Endothelial cell of umbilical vein (primary cell): ENCODE measurements at places on chromosomes 3 and 15. TPM values are rescaled to one million over a fixed set of nuclear protein-coding genes. Genes with fewer than 3 reads are reported as not detected.

DNA sequence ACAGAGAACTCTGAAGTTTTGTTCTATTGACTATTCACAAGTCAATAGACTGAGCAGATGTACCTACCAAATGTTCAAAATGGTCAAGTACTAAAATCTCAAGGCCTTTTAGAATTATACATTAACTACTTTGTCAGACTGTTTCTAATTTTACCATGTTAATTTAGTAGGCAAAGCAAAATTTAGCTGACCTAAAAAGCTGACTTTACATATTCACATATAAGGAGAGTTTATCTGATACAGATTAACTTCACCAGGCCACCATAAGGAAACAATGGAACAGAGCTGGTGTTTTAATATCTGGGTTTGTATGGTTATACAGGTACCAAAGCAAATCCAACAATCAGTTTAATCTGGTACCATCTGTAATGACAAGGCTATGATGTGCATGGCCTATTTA is 15.9 kb downstream of the GATM start:
- no peaks in the 10 kb centered on the region for H3K27me3 ChIP-seq
- H3K4me3 ChIP-seq: no peak overlapping the region
- no peaks in the 10 kb centered on the region for H3K36me3 ChIP-seq
- H3K27ac ChIP-seq: no peak overlapping the region

Gene CSPG4
- not detected in 2 replicates for total RNA-seq

DNA sequence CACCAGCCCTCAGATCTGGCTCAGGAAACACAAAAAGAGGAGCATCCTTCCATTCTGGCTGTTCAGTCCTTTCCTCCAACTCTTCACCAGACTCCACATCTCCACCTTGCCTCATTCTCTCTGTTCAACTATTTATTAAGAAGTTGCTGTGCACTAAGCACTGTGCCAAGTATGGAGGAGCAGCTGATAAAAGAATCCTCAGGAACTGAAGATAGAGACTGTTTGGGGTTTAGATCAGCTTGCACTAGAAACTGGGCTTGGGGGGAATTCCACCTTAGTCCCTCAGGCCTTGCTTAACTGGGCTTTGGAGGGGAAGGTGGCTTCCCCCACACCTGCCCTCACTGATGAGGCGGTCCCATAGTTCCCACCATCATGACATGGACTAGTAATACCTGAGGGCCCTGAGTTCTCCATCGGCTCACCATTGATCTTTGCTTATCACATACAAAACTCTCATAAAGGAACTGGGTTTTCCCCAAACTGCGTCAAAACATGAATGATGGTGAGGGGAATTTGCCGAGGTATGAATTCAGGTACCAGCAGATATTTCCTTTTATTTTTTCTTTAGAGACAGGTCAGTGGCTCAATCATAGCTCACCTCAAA is 1.7 kb upstream of the CCR8 start:
- DNase-seq: no peak
- H3K36me3 ChIP-seq: no peaks in the 10 kb centered on the region
- H3K4me1 ChIP-seq: no peaks in the 10 kb centered on the region
- peaks cover 10% of the 10 kb centered on the region for H3K27me3 ChIP-seq
- no peak overlapping the region for H3K27ac ChIP-seq

Gene UNC13C
- total RNA-seq: not detected in 2 replicates

Gene EMC7
- 69.9 and 70.6 TPM in 2 replicates for total RNA-seq

GRCh38 chr15:57205027-57205855 is 171.1 kb upstream of the CGNL1 start:
- no peak overlapping the region for H3K27ac ChIP-seq
- H3K4me3 ChIP-seq: no peak overlapping the region
- H3K4me1 ChIP-seq: no peaks in the 10 kb centered on the region
- DNase-seq: no peak
- H3K36me3 ChIP-seq: no peaks in the 10 kb centered on the region
- no peaks in the 10 kb centered on the region for H3K27me3 ChIP-seq

DNA sequence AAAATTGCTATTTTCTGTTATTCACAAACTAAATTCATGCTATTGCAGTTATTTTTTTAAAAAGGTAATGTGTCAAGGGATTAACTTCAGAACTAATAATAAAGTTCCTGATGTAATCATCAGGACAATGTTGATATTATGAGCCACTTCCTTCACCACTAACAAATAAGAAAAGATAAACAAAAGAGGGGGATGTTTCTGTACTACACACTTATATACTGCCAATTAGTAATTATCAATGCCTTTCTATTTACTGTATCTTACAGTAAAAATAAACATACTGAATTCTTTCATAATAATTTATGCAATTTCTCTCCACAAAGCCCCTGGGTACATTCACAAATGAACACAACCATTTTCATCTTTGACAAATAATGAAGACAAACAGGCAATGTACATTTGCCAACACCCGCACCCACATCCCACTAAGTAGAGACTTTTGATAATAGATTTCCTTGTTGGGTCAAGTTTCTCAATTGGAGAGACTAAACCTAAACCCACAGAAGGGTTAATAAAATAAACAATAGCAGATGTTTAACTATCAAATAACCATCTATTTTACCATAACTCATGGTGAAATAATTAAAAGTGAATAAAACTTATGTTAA is 3.7 kb downstream of the CBLB start:
- peaks cover 2% of the 10 kb centered on the region for H3K36me3 ChIP-seq
- H3K4me3 ChIP-seq: no peak overlapping the region
- DNase-seq: peak; percentile 60
- peak overlapping the region; percentile 63 for H3K27ac ChIP-seq

GRCh38 chr3:40022297-40022827 is 213.0 kb downstream of the MYRIP start:
- no peaks in the 10 kb centered on the region for H3K36me3 ChIP-seq
- H3K4me3 ChIP-seq: no peak overlapping the region
- no peak for DNase-seq
- H3K27me3 ChIP-seq: no peaks in the 10 kb centered on the region
- H3K27ac ChIP-seq: no peak overlapping the region

Gene IRAK2
- total RNA-seq: 10.0 and 11.1 TPM in 2 replicates

Gene RETNLB
- not detected in 2 replicates for total RNA-seq

Gene ACTC1
- not detected in 2 replicates for total RNA-seq

Gene SNTN
- total RNA-seq: not detected in 2 replicates

Gene CPLX3
- total RNA-seq: 0.16 TPM in 1 of 2 replicates, not detected in the other

Gene TLE3
- 53.8 and 56.9 TPM in 2 replicates for total RNA-seq

DNA sequence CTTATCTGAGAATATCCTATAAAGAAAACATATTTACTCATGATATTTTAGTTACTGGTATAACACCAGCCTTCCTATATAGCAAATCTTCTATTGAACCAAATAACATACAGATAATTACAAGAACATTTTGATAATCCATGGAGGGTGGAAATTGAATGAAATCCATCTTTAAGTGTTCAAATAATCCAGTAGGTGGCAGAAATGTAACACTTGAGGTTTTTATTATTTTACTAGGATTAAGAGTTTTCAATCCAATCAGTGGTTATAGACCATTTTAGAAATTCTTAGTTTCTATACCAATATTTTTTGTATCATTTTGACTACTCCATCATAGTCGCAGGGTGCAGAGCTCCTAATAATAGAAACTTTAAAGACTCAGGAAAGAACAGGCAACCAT is 101.9 kb upstream of the KCNH8 start:
- H3K27me3 ChIP-seq: no peaks in the 10 kb centered on the region
- DNase-seq: no peak

Gene BTLA
- total RNA-seq: not detected in 2 replicates

DNA sequence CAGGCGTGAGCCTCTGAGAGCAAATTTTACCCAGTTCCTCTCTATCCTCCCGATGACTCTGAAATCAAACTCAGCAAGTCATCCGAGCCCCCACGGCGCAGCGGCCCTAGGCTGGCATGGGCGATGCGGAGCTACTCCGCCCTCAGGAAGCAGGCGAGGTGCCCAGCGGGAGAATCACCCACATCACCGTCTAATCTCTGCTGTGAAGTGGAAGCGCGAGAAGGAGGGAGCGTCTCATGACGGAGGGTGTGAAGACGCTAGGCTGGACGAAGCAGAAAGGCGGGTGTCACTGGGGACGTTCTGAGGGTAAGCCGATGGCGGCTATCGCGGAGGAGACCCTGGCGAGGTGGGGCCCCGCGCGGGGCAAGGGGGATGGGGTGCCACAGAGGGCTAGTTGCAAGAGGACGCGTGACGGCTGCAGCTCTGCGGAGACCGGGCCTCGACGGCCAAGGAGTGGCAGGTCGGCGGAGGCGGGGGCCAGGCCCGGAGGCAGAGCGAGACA is 9.1 kb upstream of the GNAI2 start:
- H3K36me3 ChIP-seq: no peaks in the 10 kb centered on the region
- no peak overlapping the region for H3K27ac ChIP-seq
- no peaks in the 10 kb centered on the region for H3K27me3 ChIP-seq
- peak overlapping the region; percentile 1 for H3K4me3 ChIP-seq

- H3K27ac ChIP-seq: no peak overlapping the region
- no peaks in the 10 kb centered on the region for H3K4me1 ChIP-seq
- DNase-seq: no peak
- H3K27me3 ChIP-seq: peaks cover 3% of the 10 kb centered on the region
- no peak overlapping the region for H3K4me3 ChIP-seq
Measured at GRCh38 chr3:111047812-111048435, 23.7 kb upstream of the NECTIN3 start.

Gene GOLGA6A
- not detected in 2 replicates for total RNA-seq

DNA sequence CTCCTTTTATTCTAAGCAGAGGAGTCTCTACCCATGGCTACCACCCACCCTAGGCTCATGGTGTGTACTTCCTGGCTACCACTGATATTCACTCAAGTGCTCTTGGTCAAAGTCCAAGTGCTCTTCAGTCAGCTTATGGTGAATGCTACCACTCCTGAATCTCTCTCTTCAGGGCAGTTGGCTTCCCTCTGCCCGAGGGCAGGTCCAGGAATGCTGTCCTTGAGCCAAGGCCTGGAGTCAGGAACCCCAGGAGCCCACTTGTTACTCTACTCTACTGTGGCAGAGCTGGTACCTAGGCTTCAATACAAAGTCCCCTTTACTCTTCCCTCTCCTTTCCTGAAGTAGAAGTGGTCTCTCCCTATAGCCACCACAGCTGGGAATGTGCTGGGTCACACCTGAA is 226.0 kb downstream of the DIPK2A start:
- no peak overlapping the region for H3K27ac ChIP-seq
- no peaks in the 10 kb centered on the region for H3K36me3 ChIP-seq
- DNase-seq: no peak
- H3K4me1 ChIP-seq: no peaks in the 10 kb centered on the region
- H3K4me3 ChIP-seq: no peak overlapping the region

Gene TEX55
- total RNA-seq: not detected in 2 replicates

GRCh38 chr15:74127255-74127953 is 3.0 kb upstream of the ISLR2 start:
- peaks cover 4% of the 10 kb centered on the region for H3K4me1 ChIP-seq
- H3K27me3 ChIP-seq: peaks cover 71% of the 10 kb centered on the region
- H3K36me3 ChIP-seq: no peaks in the 10 kb centered on the region
- H3K27ac ChIP-seq: no peak overlapping the region
- H3K4me3 ChIP-seq: no peak overlapping the region

- H3K4me3 ChIP-seq: no peak overlapping the region
- no peaks in the 10 kb centered on the region for H3K27me3 ChIP-seq
- H3K27ac ChIP-seq: no peak overlapping the region
- H3K4me1 ChIP-seq: peaks cover 13% of the 10 kb centered on the region
- no peaks in the 10 kb centered on the region for H3K36me3 ChIP-seq
- DNase-seq: peak; percentile 90
Measured at GRCh38 chr15:35427091-35427490, 118.9 kb downstream of the DPH6 start.

DNA sequence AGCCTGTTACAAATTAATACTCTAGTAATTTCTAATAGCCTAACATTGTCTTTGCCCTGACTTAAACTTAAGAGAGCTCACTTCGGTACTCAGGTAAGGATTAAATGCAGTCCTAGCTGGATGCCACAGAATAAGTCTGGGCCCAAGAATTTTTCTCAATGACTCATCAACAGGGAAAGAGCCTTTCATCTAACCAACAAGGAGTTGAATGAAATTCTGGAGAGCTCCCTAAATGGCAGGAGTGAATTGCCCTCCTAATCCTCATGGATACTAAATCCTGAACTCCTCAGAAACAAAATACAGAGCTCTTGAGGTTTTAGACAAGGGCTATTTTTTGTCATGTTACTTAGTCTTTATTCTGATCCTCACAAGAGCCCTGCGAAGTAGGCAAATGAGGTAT is 159.5 kb downstream of the PLCH1 start:
- H3K4me3 ChIP-seq: no peak overlapping the region
- no peak for DNase-seq
- H3K27me3 ChIP-seq: no peaks in the 10 kb centered on the region
- H3K4me1 ChIP-seq: no peaks in the 10 kb centered on the region

DNA sequence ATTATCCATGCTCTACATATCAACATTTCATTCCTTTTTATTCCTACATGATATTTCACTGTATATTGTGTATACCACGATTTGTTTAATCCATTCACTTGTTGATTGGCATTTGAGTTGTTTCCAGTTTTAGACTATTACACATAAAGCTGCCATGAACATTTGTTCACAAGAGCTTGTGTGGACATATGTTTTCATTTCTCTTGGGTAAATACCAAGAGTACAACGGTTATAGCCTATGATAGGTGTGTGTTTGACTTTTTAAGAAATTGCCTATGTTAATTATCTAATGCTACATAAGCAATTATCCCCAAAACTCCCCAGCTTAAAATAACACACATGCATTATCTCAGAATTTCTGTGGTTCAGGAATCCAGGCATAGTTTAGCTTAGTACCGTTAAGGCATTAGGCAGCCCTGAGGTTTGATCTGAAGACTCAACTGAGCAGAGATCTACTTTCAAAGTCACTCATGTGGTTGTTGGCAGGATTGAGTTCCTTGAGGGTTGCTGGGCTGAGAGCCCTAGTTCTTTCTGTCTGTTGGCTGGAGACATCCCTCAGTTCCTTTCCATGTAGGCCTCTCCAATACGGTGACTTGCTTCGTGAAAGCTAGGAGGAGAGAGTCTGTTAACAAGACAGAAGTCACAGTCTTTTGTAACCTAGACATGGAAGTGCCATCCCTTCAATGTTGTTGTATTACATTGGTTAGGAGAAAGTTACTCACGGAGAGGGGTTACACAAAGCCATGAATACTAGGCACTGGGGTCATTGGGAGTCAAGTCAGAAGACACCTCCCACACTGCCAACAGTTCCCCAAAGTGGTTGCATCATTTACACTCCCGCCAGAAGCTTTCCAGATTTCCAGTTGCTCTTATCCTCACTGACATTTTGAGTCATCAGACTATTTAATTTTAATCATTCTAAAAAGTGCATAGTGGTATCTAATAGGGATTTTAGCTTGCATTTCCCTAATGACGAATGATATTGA is 21.0 kb upstream of the PCSK6 start:
- no peak overlapping the region for H3K27ac ChIP-seq
- peaks cover 5% of the 10 kb centered on the region for H3K27me3 ChIP-seq
- no peaks in the 10 kb centered on the region for H3K4me1 ChIP-seq

Gene GREM1
- 0.44 TPM in 1 of 2 replicates, not detected in the other for total RNA-seq

DNA sequence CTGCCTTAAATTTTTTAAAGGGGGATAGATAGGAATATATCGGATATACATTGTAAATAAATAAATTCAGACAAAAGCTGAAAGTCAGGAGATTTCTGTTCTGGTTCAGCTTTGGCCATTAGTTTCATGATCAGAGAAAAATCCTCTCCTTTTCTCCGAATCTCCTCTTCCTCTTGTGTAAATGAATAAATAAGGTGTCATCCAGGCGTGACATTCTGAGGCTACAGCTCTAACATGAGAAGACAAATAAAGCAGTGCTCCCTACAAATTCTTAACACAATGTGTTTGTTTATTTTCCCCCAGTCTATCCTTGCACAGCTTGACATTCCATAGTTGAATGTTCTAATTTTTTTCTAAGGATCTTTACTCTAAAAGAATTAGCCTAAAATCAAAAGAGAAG is 9.4 kb upstream of the MB21D2 start:
- no peaks in the 10 kb centered on the region for H3K27me3 ChIP-seq
- H3K27ac ChIP-seq: no peak overlapping the region
- H3K36me3 ChIP-seq: no peaks in the 10 kb centered on the region
- DNase-seq: no peak

- H3K27me3 ChIP-seq: no peaks in the 10 kb centered on the region
- no peak for DNase-seq
- no peak overlapping the region for H3K4me3 ChIP-seq
- H3K27ac ChIP-seq: no peak overlapping the region
Measured at GRCh38 chr3:46314517-46314916, 39.4 kb upstream of the CCR2 start.
